ENCODE measurements at places on chromosomes 1 and 21. TPM values are rescaled to one million over a fixed set of nuclear protein-coding genes. Genes with fewer than 3 reads are reported as not detected.
A peak's percentile ranks its signal among the peaks of the same experiment; 100 is the strongest.

DNA sequence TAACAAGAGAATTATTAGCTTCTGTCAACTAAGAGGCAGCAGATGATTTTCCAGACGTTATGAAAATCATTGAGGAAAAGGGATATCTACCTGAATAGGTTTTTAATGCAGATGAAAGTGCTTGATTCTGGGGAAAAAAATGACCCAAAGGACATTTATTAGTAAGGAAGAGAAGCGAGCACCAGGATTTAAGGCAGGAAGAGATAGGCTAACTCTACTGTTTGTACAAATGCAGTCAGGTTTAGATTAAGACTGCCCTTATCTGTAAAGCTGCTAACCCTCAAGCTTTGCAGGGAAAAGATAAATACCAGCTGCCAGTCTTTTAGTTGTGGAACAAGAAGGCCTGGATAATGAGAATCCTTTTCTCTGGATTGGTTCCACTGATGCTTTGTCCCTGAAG, 33.0 kb upstream of the LRIG2 start:
- no peak overlapping the region for H3K27ac ChIP-seq
- H3K4me1 ChIP-seq: peaks cover 21% of the 10 kb centered on the region
- no peaks in the 10 kb centered on the region for H3K36me3 ChIP-seq

Gene CHRNB2
- total RNA-seq: not detected

Gene TDRD10
- total RNA-seq: not detected

- no peak overlapping the region for H3K4me3 ChIP-seq
- H3K27ac ChIP-seq: no peak overlapping the region
- peaks cover 2% of the 10 kb centered on the region for H3K4me1 ChIP-seq
- peaks cover 6% of the 10 kb centered on the region for H3K36me3 ChIP-seq
- no peaks in the 10 kb centered on the region for H3K27me3 ChIP-seq
- no peak for DNase-seq
Observed at GRCh38 chr1:41607808-41608207, 123.3 kb upstream of the EDN2 start.

DNA sequence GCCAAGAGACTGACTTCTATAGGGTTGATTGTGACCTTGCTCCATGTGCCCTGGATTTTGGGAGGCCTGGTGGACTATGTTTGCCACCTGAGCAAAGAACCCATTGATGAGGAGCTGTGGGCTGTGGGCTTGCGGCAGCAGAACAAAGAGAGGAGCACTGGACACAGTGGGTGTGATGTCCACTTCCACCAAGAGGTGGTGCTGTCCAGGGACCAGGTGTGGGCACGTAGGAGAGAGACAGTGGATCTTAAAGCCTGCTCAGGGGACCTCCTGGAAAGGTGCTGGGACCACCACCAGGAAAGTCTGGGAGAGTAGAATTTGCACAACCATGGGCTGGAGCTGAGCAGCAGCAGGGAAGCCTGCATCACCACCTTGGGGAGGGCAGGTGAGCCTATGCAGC, 106.7 kb upstream of the ETS2 start:
- H3K4me3 ChIP-seq: no peak overlapping the region
- no peak for DNase-seq
- H3K4me1 ChIP-seq: no peaks in the 10 kb centered on the region
- no peak overlapping the region for H3K27ac ChIP-seq
- peaks cover 14% of the 10 kb centered on the region for H3K27me3 ChIP-seq

DNA sequence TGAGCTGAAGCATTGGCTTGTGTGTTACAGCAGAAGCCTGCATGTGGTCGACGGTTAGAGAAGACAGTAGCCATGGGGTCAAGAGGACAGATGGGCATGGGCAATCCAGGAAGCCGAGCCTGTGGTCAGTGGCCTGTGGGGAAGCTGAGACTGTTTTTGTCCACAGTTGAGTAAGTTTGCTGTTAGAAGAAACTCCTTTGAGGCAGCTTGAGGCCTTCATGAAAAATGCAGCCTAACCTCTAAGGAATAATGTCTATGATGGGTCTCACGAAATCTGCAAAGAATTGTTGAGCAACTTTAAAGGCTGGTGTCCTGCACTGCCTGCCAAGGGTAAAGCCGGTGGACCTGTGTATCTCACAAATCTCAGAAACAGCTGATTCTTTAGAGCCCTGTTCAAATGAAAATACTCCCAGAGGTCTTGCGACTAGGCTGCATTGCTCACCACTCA, 322.4 kb downstream of the SETD4 start:
- no peak overlapping the region for H3K27ac ChIP-seq
- no peak overlapping the region for H3K4me3 ChIP-seq
- no peak for DNase-seq
- H3K27me3 ChIP-seq: peaks cover 3% of the 10 kb centered on the region
- H3K36me3 ChIP-seq: no peaks in the 10 kb centered on the region
- no peaks in the 10 kb centered on the region for H3K4me1 ChIP-seq

DNA sequence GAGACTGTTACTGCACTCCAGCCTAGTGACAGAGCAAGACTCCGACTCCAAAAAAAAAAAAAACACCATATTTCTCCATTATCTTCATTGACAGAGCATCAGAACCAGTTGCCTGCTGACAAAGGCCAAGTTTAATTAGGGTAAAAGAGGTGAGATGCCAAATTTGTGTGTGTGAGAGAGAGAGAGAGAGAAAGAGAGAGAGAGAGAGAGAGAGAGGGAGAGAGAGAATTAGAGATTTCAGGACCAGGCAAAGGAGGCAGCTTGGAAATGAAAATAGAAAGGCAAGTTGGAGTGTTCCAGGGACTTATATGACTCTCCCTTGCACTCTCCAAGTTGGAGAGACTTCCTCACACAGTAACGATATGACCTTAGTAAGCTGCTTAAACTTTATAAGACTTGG, 24.3 kb upstream of the UAP1 start:
- DNase-seq: no peak
- no peak overlapping the region for H3K27ac ChIP-seq
- H3K4me3 ChIP-seq: no peak overlapping the region
- peaks cover 6% of the 10 kb centered on the region for H3K4me1 ChIP-seq
- no peaks in the 10 kb centered on the region for H3K36me3 ChIP-seq

Gene MIXL1
- total RNA-seq: not detected

GRCh38 chr1:27137544-27138075, 17.3 kb downstream of the SLC9A1 start:
- peaks cover 9% of the 10 kb centered on the region for H3K36me3 ChIP-seq
- peaks cover 58% of the 10 kb centered on the region for H3K4me1 ChIP-seq
- H3K4me3 ChIP-seq: peak overlapping the region; percentile 79
- DNase-seq: no peak
- H3K27me3 ChIP-seq: no peaks in the 10 kb centered on the region

Gene SPRR1B
- total RNA-seq: not detected

Gene AVPR1B
- total RNA-seq: not detected

Gene TDRD5
- total RNA-seq: not detected

DNA sequence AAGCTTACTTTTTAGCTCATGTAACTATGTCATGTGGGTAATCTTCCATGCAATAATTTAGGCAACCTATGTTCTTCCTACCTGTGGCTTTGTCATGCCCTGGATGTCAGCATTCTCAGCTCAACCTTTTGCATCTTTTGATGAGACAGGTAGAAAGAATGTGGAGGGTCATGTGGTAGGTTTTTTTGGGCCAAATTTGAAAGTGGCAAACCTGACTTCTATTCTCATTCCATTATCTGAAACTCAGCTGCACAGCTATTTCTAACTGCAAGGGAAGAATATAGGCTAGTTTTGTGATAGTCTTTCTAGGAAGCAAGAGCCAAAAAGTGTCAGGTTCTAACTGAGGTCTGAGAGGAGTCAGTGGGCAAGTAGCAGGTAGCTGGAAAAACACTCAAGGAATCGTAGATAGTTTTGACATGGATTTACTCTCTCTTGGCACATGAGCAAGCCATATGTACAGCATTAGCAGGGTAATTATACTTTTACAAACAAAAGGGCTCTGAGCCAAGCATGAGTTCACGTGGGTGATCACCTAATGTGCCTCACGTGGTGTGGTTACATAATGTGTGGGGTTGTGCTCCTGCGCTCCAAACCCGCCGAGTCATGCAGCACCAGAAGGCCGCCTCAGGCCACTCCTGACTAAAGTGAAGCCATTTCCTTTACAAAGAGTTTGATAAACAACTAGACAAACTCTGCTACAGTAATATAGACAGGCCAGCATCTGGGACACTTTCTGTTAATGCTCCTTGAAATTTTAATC, 1013.8 kb downstream of the PLA2G4A start:
- no peaks in the 10 kb centered on the region for H3K27me3 ChIP-seq
- no peak overlapping the region for H3K4me3 ChIP-seq
- H3K27ac ChIP-seq: no peak overlapping the region
- DNase-seq: no peak
- H3K36me3 ChIP-seq: no peaks in the 10 kb centered on the region

DNA sequence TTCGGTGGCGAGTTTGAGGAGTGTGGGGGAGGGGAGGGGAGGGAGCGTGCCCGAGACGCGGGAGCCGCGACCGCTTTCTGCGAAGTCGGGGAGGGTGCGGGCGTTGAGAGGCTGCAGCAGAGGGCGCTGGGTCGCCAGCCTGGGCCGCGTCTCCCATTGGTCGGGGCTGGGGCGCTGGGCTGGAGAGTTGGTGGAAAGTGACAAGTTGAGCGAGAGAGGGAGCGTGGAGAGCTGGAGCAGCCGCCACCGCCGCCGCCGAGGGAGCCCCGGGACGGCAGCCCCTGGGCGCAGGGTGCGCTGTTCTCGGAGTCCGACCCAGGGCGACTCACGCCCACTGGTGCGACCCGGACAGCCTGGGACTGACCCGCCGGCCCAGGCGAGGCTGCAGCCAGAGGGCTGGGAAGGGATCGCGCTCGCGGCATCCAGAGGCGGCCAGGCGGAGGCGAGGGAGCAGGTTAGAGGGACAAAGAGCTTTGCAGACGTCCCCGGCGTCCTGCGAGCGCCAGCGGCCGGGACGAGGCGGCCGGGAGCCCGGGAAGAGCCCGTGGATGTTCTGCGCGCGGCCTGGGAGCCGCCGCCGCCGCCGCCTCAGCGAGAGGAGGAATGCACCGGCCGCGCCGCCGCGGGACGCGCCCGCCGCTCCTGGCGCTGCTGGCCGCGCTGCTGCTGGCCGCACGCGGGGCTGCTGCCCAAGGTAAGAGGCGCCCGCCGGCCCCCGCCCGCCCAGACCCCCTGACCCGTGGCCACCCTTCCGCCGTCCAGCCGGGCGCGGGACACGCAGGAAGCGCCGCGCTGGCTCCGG, at the start of gene ROR1:
TSS of gene ROR1 (plus strand) at position 203 of the 802 bp plus-strand sequence.
- H3K4me3 ChIP-seq: peak within 1 kb of the TSS; percentile 72
- no peaks in the 10 kb centered on the region for H3K36me3 ChIP-seq
- H3K27me3 ChIP-seq: peaks cover 69% of the 10 kb centered on the region
- peak; percentile 66 for DNase-seq
- H3K4me1 ChIP-seq: peaks cover 15% of the 10 kb centered on the region

GRCh38 chr21:45120975-45121374, 46.6 kb downstream of the ADARB1 start:
- no peak for DNase-seq
- no peak overlapping the region for H3K4me3 ChIP-seq
- H3K27me3 ChIP-seq: no peaks in the 10 kb centered on the region
- H3K36me3 ChIP-seq: peaks cover 4% of the 10 kb centered on the region
- peaks cover 16% of the 10 kb centered on the region for H3K4me1 ChIP-seq

- no peaks in the 10 kb centered on the region for H3K36me3 ChIP-seq
- H3K27ac ChIP-seq: no peak overlapping the region
- no peaks in the 10 kb centered on the region for H3K4me1 ChIP-seq
- no peak overlapping the region for H3K4me3 ChIP-seq
- H3K27me3 ChIP-seq: no peaks in the 10 kb centered on the region
Observed at GRCh38 chr21:31772674-31773555, 41.0 kb upstream of the SCAF4 start.

DNA sequence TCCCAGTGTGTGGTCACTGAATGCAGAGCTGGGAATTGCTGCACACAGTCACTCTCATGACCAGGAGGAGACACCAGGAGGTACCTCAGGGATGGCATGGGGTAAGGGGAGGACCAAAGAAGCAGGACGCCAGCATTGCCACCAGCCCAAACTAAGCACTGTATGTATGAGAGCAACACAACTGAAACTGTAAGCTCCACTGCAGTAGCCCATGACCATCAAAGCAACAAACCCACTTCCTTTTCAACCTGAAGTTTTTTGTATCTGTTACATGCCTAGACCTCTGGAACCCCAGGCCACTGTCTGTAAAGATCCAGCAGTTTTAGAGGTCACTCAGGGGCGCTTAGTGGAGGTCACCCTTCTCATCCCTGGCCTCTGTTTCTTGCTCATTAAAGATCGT, 164.3 kb downstream of the SETD4 start:
- no peak overlapping the region for H3K27ac ChIP-seq
- no peaks in the 10 kb centered on the region for H3K27me3 ChIP-seq
- no peaks in the 10 kb centered on the region for H3K36me3 ChIP-seq
- H3K4me3 ChIP-seq: no peak overlapping the region

- H3K4me1 ChIP-seq: no peaks in the 10 kb centered on the region
- no peaks in the 10 kb centered on the region for H3K27me3 ChIP-seq
- DNase-seq: no peak
- no peaks in the 10 kb centered on the region for H3K36me3 ChIP-seq
- H3K4me3 ChIP-seq: no peak overlapping the region
Observed at GRCh38 chr1:184101141-184101540, 49.6 kb downstream of the TSEN15 start.

DNA sequence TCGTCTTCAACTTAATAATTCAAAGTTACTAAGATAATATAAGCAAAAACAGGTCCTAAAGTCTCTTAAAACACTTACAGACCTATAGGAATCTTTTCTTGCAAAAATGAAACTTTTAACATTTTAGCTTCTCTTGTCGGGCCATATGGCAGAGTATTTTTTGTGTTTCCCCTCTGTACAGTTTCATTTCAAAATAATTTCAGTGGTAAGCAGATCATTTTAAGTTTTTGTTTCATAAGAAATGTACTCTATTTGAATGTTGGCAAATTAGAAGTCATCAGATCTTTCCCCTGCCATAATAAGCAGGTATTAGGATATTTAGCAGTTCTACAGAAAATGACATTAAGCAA, 37.9 kb downstream of the RGL1 start:
- H3K36me3 ChIP-seq: no peaks in the 10 kb centered on the region
- peak overlapping the region; percentile 23 for H3K4me3 ChIP-seq
- H3K4me1 ChIP-seq: peaks cover 21% of the 10 kb centered on the region

DNA sequence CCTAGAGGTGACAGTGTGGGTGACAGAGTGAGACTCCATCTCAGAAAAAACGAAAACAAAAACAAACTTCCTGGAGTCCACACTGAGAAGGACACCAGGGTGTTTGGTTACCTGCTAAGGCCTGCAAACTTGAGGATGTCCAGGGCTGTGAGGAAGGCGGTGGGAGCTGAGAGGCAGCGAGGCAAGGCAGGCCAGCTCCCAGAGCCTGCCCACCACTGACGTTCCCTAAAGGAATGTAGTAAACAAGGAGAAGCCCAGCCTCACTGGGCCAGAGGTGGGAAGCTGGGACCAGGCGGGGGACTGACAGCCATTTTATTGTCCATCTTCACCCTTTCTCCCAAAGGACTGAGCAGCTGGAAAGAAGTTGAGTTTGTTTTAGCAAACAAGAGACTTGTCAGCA, 24.1 kb downstream of the SHISA4 start:
- H3K4me3 ChIP-seq: no peak overlapping the region
- peaks cover 7% of the 10 kb centered on the region for H3K27me3 ChIP-seq
- no peak overlapping the region for H3K27ac ChIP-seq
- H3K36me3 ChIP-seq: no peaks in the 10 kb centered on the region
